ENCODE measurements at places on chromosomes 1 and 21.

DNA sequence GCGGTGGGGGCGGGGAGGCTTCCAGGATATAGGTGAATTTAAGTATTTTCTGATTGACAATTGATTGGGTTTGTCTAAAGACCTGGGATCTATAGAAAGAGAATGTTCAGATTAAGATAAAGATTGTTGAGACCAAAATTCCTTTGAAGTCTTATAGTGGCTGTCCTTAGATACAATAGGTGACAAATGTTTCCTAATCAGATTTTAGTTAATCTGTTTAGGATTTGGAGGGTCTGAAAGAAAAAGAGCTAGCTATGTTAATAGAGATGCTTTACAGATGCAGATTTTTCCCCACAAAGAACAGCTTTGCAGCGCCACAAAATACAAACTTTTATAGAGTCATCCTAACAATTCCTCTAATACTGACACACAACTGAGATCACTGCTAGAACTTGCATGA, 14.6 kb upstream of the EPRS1 start:
- no peak for DNase-seq

DNA sequence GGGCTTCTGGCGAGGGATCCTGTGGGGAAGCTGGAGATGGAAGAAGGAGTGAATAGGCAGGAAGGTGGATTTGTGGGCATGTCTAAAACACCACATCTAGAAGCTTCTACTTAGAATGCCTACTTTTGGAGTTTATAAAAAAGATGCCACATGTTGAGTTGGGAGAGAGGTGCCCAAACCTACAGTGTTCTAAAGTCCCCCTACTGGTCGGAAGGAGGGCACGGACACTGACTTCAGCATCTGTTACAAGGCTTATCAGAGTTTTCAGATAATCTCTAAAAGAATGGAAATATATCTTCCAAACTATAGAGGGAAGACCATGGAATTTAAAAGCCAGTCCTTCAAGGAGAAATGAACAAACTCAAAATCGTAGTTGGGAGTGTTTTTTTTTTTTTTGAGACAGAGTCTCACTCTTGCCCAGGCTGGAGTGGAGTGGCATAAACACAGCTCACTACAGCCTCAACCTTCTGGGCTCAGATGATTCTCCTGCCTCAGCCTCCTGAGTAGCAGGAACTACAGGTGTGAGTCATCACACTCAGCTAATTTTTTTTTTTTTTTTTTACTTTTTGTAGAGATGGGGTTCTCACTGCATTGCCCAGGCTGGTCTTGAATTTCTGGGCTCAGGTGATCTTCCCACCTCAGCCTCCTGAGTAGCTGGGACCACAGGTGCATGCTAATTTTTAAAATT, 14.8 kb downstream of the IBA57 start:
- peak; percentile 41 for DNase-seq

DNA sequence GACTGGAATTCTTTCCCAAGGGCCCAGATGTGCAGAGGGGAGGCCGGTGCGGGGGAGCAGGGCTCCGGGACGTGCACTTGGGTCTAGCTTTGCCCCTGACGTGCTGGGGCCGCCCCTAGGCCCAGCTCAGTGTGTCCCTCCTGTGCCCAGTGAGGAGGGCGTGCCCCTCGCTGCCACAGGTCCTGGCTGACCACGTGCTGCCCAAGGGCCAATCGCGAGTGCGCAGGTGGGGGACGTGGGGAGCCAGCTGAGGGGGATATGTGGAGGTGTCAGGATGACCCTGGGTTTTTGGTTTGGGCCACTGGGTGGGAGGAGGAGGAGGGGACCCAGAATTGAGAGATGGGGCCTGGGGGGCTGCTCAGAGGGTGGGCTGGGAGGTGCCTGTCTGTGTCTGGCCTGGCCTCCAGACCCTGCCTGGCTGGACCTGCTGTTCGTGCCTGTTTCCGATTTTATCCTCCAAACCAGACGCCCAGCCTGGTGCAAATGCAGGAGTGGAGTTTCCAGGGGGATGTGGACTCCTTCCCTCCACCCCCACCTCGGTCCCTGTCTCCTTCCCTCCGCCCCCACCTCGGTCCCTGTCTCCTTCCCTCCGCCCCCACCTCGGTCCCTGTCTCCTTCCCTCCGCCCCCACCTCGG, 6.1 kb upstream of the RNF223 start:
- DNase-seq = peak; percentile 68

GRCh38 chr21:16046656-16047330, 317.0 kb downstream of the USP25 start:
- no peak for DNase-seq

DNA sequence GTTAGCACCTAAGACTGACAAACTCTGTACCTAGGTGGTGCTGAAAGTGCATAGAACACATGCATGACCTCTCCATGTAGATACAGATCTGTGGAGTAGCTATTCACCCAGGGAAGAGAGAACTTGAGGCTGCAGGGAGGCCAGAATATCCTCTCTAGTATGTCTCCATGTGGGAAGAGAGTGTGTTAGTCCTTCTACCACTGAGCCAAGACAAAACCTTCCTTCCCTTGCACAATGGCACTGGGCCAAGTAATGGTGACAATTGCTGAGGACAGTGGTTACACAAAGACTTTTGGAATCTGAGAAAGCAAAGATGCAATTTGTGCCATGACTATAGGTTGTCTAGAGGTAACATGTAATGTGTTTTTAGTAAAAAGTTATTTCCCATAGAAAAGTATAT, 52.3 kb downstream of the C1orf198 start:
- no peak for DNase-seq

- DNase-seq = no peak
Observed at GRCh38 chr21:44589094-44589493, 3.2 kb downstream of the KRTAP10-6 start.

Measured in D341Med (cell line).